ENCODE measurements at places on chromosomes 16 and 17.

- H3K4me1 ChIP-seq, result peaks cover 18% of the 10 kb centered on the region
- no peaks in the 10 kb centered on the region for H3K27me3 ChIP-seq
- H3K36me3 ChIP-seq, result no peaks in the 10 kb centered on the region
Measured at GRCh38 chr16:72898216-72898825, 149.6 kb downstream of the ZFHX3 start.

DNA sequence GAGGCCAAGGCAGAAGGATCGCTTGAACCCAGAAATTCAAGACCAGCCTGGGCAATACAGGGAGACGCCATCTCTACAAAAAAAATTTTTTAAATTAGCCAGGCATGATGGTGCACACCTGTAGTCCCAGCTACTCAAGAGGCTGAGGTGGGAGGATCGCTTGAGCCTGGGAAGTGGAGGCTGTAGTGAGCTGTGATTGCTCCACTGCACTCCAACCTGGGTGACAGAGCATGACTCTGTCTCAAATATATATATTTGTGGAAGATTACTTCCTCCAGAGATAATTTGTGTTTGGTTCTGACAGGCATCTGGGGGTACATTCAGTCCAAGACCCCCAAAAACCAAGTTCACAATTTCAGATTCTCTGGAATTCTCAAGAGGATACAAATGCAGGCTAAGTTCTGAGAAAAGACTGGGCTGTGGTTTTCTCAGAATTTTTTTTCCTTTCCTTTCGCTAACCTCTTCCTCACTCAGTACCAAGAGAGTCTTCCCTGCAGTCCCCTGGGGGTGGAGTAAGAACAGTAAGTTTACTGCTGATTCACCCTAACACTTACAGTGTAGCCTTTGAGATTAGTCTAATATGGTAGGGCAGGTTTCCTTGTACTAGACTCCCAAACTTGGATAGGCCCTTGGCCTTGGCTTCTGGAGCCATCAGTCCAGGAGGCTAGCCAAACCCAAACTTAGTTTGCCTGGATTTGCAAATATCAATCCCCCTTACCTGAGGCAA lies 15.1 kb downstream of the GSDMB start:
- no peak for DNase-seq
- H3K36me3 ChIP-seq, result no peaks in the 10 kb centered on the region
- H3K4me1 ChIP-seq, result no peaks in the 10 kb centered on the region
- H3K27me3 ChIP-seq, result no peaks in the 10 kb centered on the region

DNA sequence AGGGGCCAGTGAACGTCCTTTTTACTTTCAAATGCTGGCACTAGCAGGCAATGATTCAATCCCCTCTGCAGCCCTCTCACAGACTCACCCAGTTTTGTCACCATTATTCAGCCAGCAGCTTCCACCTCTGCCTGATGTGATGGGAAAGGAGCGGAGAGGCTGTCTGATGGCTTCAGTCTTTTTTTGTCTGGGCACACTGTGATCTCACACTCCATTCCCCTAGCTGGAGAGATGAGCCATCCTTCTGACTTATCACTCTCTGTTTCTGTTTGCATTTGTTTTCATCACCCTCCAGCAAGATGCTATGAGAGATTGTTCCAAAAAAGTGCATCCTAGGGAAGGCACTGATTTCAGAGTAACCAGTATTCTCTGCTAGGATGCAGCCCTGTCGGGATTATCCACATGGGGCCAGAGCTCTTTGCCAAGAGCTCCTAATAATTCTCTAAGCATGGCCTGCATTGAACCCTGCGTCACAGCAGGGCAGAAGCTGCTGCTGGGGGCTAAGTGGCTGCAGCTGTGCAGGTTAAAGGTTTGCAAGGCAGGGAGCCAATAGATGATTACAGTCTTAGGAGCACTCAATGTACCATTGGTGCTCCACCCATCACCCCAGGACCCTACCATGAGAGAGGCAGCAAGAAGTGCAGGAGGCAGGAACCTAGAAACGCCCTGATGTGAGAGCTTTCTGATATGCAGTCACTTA lies 236.1 kb upstream of the C16orf82 start:
- H3K4me1 ChIP-seq, result no peaks in the 10 kb centered on the region
- no peaks in the 10 kb centered on the region for H3K36me3 ChIP-seq
- DNase-seq, result no peak
- no peak overlapping the region for H3K27ac ChIP-seq

DNA sequence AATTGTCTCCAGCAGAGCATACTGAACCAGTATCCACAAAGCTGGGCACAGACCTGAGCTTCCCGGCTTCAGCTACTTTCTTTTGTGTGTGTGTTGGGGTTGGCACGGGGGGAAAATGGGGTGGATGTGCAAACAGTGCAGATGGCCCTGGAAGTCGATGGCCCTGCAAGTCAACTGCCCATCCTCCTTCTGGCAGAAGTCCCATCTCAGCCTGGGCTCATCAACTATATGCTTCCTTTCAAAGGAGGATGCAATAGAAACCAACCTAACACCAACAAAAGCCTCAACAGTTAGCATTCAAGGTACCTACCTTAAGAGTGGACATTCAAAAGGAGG lies 55.7 kb downstream of the SOX9 start:
- H3K4me3 ChIP-seq, result no peak overlapping the region
- no peaks in the 10 kb centered on the region for H3K36me3 ChIP-seq
- no peak overlapping the region for H3K27ac ChIP-seq
- H3K27me3 ChIP-seq, result no peaks in the 10 kb centered on the region
- DNase-seq, result no peak
- H3K4me1 ChIP-seq, result no peaks in the 10 kb centered on the region

DNA sequence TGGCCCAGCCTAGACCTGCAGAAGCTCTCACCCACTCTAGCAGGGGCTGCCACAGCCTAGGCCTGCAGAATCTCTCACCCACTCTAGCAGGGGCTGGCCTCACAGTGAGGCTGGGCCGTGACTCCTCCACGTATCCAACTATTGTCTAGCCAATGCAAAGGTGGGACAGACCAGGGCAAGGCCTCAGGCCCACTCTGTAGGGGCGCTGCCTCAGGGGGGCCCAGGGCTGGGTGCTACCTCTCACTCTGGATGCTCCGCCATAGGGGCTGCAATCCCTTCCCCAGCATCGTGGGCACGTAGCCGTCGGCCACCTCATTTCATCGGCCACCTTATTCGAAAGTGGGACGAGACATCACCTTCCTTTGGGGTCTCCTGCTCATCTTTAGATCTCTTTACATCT lies 51.7 kb downstream of the RPH3AL start:
- H3K4me3 ChIP-seq, result no peak overlapping the region
- no peak for DNase-seq
- H3K27me3 ChIP-seq, result no peaks in the 10 kb centered on the region
- no peaks in the 10 kb centered on the region for H3K36me3 ChIP-seq

Measured in neuronal stem cell (in vitro differentiated cells).